ENCODE measurements at places on chromosomes 6 and 20. TPM values are rescaled to one million over a fixed set of nuclear protein-coding genes. Genes with fewer than 3 reads are reported as not detected.
A peak's percentile ranks its signal among the peaks of the same experiment; 100 is the strongest.

DNA sequence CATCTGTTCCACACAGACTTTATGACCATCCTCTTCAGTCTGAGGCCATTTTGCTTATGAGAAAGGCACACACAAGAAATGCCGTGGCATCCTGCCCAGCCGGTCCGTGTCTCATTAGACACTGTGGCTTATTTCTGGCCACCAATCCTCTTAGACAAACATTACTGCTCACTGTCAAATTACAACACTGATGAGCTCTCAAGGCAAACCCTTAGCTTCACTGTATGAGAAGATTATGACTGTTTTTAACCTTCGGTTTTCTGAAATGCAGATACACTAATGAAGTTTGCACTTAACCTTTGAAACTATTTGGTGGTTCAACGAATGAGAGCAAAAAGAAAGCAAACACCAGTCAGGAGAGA, 50.5 kb upstream of the DST start:
- peaks cover 2% of the 10 kb centered on the region for H3K27me3 ChIP-seq
- no peak overlapping the region for H3K27ac ChIP-seq
- H3K36me3 ChIP-seq = no peaks in the 10 kb centered on the region
- no peak overlapping the region for H3K4me3 ChIP-seq

DNA sequence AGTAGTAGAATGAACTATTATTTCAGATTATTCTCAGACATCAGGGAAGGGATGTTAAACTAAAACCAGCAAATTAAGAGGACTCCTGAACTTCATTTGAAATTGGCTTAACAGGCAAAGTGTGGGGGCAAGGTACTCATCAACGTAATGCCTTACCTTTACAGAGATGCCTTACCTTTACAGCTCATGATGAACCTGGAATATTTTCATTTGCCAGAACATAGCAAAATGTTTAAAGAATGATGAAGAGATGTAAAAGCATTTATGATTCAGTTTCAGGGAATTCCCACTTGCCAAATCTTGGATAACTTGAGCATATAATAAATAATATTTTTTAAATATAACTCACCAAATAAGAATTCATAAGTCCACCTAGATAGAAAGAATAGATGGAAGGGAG, 207.5 kb downstream of the TINAG start:
- H3K27ac ChIP-seq = no peak overlapping the region
- no peak for DNase-seq
- H3K4me3 ChIP-seq = no peak overlapping the region
- H3K4me1 ChIP-seq = no peaks in the 10 kb centered on the region

DNA sequence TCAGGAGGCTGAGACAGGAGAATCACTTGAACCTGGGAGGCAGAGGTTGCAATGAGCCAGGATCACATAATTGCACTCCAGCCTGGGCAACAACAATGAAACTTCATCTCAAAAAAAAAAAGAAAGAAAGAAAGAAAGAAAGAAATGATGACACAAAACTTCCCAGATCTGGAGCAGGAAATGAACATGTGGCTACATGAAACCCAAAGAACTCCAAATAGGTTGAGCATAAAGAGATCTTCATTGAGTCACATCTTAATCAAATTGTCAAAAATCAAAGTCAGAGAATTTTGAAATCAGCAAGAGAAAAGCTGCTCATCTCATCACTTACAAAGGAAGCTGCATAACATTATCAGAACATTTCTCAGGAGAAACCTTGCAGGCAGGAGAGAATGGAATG, 247.0 kb downstream of the IBTK start:
- no peaks in the 10 kb centered on the region for H3K4me1 ChIP-seq
- no peak overlapping the region for H3K4me3 ChIP-seq
- no peaks in the 10 kb centered on the region for H3K36me3 ChIP-seq
- no peak for DNase-seq

DNA sequence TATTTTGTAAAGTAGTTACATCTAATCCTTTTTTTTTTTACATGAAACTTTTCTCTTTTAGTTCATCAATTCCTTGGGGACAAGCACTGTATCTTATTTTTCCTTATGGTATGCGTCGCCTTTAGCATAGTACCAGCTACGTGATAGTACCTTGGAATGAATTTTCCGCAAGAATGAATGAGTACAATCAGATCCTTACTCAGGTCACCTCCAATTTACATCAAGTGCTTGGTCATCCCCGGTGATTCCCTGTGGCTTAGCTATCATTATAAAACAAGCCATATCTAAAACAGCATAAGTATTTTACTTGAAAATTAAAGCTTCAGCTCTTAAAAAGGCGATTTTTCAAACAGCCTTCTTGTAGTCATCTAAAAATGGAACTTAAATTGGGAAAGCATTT, 680.4 kb upstream of the MAP3K7 start:
- H3K27ac ChIP-seq = no peak overlapping the region
- no peaks in the 10 kb centered on the region for H3K36me3 ChIP-seq
- no peaks in the 10 kb centered on the region for H3K4me1 ChIP-seq
- no peak for DNase-seq
- no peaks in the 10 kb centered on the region for H3K27me3 ChIP-seq

DNA sequence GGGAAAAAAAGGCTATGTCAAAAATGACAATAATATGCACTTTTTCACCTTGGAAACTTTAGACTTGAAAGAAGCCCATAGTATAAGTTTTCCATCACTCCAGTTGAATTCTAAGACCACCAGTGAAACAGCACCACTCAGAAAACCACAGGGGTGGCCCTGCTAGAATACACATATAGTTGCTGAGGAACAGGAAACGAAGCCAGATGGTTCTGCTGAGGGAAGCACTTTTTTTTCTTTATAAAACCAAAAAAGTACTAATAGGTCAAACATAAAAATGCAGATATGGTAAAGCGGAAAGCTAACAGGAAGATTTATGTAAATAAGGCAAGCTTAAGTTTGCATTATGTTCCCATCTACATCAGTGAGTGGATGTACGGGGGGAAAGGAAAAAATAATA, 303.9 kb downstream of the FOXC1 start:
- no peak overlapping the region for H3K27ac ChIP-seq
- peaks cover 11% of the 10 kb centered on the region for H3K4me1 ChIP-seq
- DNase-seq = no peak
- H3K36me3 ChIP-seq = peaks cover 28% of the 10 kb centered on the region
- no peaks in the 10 kb centered on the region for H3K27me3 ChIP-seq

GRCh38 chr6:18329776-18330175, 57.4 kb upstream of the RNF144B start:
- no peak overlapping the region for H3K4me3 ChIP-seq
- no peaks in the 10 kb centered on the region for H3K4me1 ChIP-seq
- DNase-seq = no peak
- H3K27me3 ChIP-seq = peaks cover 14% of the 10 kb centered on the region
- H3K27ac ChIP-seq = no peak overlapping the region

GRCh38 chr6:54282186-54282585, 26.1 kb upstream of the TINAG start:
- DNase-seq = no peak
- no peak overlapping the region for H3K4me3 ChIP-seq
- H3K36me3 ChIP-seq = no peaks in the 10 kb centered on the region

- no peaks in the 10 kb centered on the region for H3K27me3 ChIP-seq
- H3K27ac ChIP-seq = peak overlapping the region; percentile 29
- DNase-seq = peak; percentile 86
Observed at GRCh38 chr6:53171605-53172467, 23.2 kb upstream of the GCM1 start.

- H3K27me3 ChIP-seq = peaks cover 3% of the 10 kb centered on the region
- no peaks in the 10 kb centered on the region for H3K4me1 ChIP-seq
- no peak overlapping the region for H3K27ac ChIP-seq
- no peaks in the 10 kb centered on the region for H3K36me3 ChIP-seq
Observed at GRCh38 chr20:62208795-62209755, 11.0 kb downstream of the HRH3 start.

Gene SLC26A8
- not detected for polyA plus RNA-seq

DNA sequence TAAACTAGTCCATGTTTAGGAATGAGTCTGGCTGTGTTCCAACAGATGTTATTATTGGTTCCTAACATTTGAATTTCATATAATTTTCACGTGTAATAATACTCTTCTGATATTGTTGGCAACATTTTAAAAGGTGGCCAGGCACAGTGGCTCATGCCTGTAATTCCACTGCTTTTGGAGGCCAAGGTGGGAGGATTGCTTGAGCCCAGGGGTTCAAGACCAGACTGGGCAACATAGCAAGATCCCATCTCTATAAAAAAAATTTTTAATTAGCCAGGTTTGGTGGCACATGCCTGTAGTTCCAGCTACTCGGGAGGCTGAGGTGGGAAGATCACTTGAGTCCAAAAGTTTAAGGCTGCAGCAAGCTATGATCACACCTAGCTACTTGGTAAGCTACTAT, 116.2 kb downstream of the MTHFD1L start:
- H3K4me3 ChIP-seq = no peak overlapping the region
- H3K36me3 ChIP-seq = peaks cover 4% of the 10 kb centered on the region
- DNase-seq = no peak
- H3K27ac ChIP-seq = no peak overlapping the region

DNA sequence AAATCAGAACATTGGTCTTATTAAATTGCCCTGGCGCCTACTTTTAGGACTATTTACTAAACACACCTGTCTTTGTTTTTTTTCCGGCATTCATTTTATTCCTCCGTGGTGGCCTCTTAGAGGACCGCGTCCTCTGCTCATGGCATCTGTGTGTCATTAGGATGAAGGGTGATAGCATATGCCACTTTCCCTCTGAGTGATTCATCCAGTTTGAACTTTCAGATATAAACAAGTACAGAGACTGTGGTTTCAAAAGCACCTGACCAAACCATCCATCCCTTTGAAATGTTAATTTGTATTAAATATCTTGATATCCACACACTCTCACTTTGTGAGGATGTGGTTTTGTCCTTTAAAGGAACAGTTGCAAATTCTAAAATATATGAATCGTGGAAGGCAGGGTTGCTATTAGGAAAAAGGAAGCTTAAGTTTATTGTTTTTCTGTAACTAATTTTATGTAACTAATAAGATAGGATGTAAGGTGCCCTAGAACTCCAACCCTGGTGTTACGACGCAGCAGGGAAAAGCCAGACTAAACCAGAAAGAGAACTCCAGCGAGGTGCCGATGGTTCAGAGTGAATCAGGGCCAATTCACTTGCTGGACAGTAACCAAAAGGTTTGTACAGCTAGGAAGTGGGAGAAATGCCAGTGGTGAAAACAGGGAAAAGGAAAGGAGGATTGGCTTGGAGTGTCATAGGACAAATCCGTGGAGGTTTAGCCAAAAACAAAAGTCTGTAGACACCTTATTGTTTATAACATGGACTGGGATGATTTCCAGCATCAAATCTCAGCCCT, 98.7 kb downstream of the SHLD1 start:
- H3K36me3 ChIP-seq = peaks cover 16% of the 10 kb centered on the region
- no peak overlapping the region for H3K27ac ChIP-seq
- H3K27me3 ChIP-seq = no peaks in the 10 kb centered on the region
- DNase-seq = no peak
- peaks cover 6% of the 10 kb centered on the region for H3K4me1 ChIP-seq

Gene MKKS
- 32.2 TPM for polyA plus RNA-seq

GRCh38 chr6:134964451-134965203, 14.7 kb upstream of the ALDH8A1 start:
- peaks cover 82% of the 10 kb centered on the region for H3K36me3 ChIP-seq
- DNase-seq = no peak
- H3K4me3 ChIP-seq = no peak overlapping the region
- H3K27me3 ChIP-seq = no peaks in the 10 kb centered on the region

GRCh38 chr20:24018796-24019195, 30.2 kb upstream of the GGTLC1 start:
- H3K36me3 ChIP-seq = no peaks in the 10 kb centered on the region
- no peaks in the 10 kb centered on the region for H3K27me3 ChIP-seq
- no peak overlapping the region for H3K27ac ChIP-seq
- DNase-seq = no peak
- H3K4me1 ChIP-seq = no peaks in the 10 kb centered on the region
- H3K4me3 ChIP-seq = no peak overlapping the region

DNA sequence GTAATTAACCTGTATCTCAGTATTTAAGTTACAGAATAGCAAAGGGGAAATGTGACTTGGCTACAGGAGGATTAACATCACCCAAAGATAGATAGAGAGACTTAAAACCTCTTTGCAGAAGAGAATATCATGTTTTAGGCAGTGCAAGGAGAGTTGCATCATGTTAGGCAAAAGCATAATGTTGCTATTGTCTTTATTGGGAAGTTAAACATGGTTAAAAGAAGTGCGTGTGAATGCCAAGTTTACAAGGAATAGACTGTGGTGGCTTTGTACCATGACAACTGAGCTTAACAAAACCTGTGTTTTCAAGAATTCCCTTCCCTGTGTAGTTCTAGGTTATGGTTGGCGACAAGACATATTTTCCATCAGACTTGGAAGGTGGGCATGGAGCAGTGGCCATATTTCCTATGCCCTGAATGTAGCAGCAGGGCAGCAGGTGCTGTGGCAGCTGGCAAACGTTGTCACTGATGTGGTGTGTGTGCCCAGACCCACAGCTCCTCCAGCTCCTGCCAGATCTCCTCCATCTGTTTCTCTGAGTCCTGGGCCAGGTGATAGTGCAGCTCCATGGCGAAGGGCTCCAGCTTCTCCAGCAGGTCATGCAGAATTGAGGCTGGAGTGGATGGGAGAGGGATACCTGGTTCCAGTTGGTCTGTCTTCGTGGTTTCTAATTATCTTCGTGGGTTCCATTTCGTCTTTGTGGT, 163.3 kb downstream of the QRSL1 start:
- peaks cover 10% of the 10 kb centered on the region for H3K27me3 ChIP-seq
- no peaks in the 10 kb centered on the region for H3K36me3 ChIP-seq
- H3K27ac ChIP-seq = no peak overlapping the region
- no peak for DNase-seq

GRCh38 chr20:47066484-47067270, 172.0 kb downstream of the EYA2 start:
- peaks cover 11% of the 10 kb centered on the region for H3K27me3 ChIP-seq
- H3K27ac ChIP-seq = no peak overlapping the region

Gene HEY2
- polyA plus RNA-seq = 0.27 TPM

GRCh38 chr6:158739673-158740072, 79.5 kb downstream of the EZR start:
- H3K36me3 ChIP-seq = peaks cover 20% of the 10 kb centered on the region
- H3K27me3 ChIP-seq = no peaks in the 10 kb centered on the region
- H3K4me3 ChIP-seq = no peak overlapping the region
- H3K27ac ChIP-seq = no peak overlapping the region

DNA sequence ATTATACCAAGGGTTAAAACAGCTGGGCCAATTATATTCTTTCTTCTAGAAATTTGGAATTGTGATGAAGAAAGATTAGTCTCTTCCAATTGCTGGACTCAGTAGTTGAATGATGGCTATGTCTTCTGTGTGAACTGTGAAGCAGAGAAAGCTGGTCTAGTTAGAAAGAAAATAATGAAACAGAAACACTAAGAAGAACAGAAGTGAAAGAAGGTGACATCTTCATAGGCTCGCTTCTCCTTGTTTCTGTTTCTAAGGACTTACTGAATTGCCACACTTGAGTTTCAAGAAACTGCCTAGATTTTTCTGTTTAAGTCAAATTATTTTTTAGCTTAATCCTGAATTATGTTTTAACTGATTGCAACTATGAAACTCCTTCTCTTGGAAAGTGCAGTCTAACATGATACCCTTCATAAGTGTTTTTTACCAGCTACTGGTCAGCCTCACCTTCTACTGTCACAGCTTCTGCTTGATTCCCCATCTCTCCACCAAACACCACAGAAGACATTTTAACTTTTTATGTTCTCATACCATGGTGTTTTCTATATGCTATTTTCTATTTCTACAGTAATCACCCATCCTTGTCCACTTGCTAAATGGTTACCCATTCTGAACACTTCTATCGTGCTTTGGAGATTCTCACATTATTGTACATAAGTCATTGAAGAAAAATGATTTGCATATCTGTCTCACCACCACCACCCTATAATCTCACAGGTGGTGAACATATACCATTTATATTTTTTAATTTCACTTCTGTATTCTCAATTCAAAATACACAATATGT, 268.8 kb downstream of the GRIK2 start:
- H3K36me3 ChIP-seq = peaks cover 2% of the 10 kb centered on the region
- H3K27ac ChIP-seq = no peak overlapping the region
- no peak overlapping the region for H3K4me3 ChIP-seq
- no peaks in the 10 kb centered on the region for H3K27me3 ChIP-seq

Measured in naive thymus-derived CD8-positive, alpha-beta T cell (primary cell).